Fibroblast of skin of left quadriceps (primary cell): ENCODE measurements at places on chromosomes 7 and 10.

DNA sequence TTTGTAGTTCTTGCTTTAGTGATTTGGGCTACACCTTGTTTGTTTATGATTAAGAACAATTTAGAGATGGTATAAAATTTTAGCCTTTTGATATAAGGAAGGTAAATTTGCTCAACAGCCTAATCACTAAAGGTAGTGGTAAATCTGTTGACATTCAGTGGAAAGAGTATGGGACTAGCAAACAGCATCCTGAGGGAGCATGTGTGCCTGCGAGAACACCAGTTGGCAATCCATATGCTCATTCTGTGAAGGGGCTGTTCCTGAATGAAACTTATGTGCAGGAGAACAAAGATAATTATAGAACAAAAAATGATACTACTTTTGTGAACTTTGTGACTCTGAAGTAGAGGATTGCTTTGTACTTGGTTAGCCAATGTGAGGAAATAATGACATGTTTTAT is 44.0 kb downstream of the CAPZA2 start:
- DNase-seq: no peak

GRCh38 chr7:22786290-22786932 is 36.2 kb downstream of the TOMM7 start:
- DNase-seq: no peak

GRCh38 chr10:125080984-125081383 is 79.4 kb downstream of the CTBP2 start:
- no peak for DNase-seq

DNA sequence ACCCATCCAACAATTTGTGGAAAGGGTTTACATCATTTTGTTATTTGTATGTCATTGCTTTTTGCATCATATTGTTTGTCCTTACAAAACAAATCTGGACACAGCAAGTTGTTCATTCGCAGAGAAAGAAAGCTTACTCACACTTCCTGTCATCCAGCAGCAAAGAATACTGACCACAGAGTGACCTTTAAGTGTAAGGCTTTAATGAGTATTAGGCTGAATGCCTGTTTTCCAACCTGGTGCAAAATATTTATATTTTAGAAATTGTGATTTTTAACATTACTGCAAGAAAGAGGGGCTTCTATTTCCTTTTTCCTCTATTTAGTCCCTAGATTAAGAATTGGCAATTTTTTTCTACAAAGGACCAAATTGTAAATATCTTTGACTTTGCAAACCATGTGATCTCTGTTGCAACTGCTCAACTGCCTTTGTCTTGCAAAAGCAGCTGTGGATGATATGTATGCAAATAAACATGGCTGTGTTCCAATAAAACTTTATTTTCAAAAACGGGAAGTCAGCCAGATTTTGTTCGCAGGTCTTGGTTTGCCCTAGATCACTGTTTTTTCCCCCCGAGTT is 27.8 kb upstream of the ITGB1 start:
- DNase-seq: no peak

GRCh38 chr10:128981881-128982615 is 485.0 kb upstream of the MGMT start:
- DNase-seq: no peak

DNA sequence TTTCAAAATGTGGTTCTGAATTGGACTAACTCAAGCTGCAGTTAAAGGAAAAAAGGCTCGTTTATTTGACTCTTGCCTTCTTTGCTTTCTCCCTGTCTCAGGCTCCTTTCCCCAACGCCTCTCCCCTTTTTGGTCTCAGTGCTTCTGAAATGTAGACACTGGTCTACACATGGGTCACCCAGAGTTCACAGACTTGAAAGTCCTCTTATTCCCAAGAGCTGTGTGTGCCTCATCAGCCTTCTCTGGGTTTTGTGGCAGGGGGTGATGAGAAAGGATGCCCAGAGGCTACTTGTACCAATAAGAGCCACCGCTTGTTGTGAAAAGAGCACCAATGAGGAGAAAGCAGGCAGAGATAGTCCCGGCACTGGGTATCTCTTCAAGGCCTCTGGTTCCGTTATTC is 125.7 kb downstream of the BICC1 start:
- no peak for DNase-seq

- DNase-seq: no peak
These were observed 371.1 kb downstream of the LRRTM3 start for GRCh38 chr10:67296926-67297325.

DNA sequence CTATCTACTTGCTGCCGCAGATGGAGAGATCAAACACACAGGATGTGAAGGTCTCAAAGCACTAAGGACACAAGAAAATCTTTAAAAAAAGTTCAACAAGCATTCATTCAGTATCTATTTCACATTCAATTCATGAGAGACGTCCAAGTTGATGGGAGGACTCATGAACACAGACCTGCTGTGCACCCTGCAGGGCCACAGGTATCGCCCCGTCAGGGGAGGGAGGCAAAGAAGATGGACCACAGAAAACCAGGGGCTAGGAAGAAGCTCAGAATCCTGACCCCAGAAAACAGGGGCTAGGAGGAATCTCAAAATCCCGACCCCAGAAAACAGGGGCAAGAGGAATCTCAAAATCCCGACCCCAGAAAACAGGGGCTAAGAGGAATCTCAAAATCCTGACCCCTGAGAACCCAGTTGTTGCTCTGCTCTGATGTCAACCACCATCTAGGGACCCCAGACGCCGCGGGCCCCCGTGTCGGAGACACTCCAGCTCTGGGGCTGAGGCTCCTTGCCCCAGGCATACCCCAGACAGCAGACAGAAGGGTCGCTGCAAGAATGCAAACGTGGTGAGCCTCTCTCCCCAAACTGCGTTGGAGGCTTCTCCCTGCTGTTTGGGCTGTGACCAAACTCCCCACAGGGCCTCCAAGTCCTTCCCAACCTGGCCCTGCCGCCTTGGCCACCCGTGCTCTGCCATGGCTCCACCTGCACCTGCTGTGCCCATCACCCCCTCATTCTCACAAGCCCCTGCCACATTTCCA is 197.6 kb downstream of the DIP2C start:
- DNase-seq: no peak

- DNase-seq: no peak
These were observed 65.6 kb upstream of the NANOS1 start for GRCh38 chr10:118963933-118964332.

GRCh38 chr7:1543826-1544177 is 12.2 kb downstream of the TMEM184A start:
- no peak for DNase-seq
